ENCODE measurements at places on chromosomes 2 and 18.

DNA sequence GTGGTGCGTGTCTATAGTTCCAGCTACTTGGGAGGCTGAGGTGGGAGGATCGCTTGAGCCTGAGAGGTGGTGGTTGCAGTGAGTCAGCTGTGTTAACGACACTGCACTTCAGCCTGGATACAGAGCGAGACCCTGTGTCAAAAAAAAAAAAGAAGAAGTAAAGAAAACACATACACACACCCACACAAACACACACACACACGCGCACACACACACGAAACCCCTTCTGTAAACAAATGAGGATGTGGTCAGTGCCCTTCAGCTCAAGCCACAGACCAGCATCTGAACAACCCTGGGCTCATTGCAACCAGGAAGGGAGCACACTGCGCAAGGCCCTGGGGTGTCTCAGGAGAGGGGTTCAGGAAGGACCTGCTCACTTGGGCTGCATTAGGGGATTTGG is 47.9 kb upstream of the KCNF1 start:
- H3K27ac ChIP-seq: peak overlapping the region; percentile 68
- peaks cover 95% of the 10 kb centered on the region for H3K4me1 ChIP-seq
- peak overlapping the region; percentile 35 for H3K4me3 ChIP-seq
- H3K36me3 ChIP-seq: no peaks in the 10 kb centered on the region
- H3K27me3 ChIP-seq: peaks cover 12% of the 10 kb centered on the region
- no peak for DNase-seq

GRCh38 chr2:171406044-171406443 is 27.7 kb downstream of the METTL8 start:
- no peaks in the 10 kb centered on the region for H3K36me3 ChIP-seq
- peaks cover 9% of the 10 kb centered on the region for H3K4me1 ChIP-seq
- no peaks in the 10 kb centered on the region for H3K27me3 ChIP-seq
- H3K4me3 ChIP-seq: no peak overlapping the region

GRCh38 chr2:214135966-214136365 is 274.9 kb upstream of the VWC2L start:
- no peaks in the 10 kb centered on the region for H3K36me3 ChIP-seq
- H3K27ac ChIP-seq: no peak overlapping the region
- H3K4me1 ChIP-seq: no peaks in the 10 kb centered on the region
- H3K27me3 ChIP-seq: no peaks in the 10 kb centered on the region
- no peak for DNase-seq

DNA sequence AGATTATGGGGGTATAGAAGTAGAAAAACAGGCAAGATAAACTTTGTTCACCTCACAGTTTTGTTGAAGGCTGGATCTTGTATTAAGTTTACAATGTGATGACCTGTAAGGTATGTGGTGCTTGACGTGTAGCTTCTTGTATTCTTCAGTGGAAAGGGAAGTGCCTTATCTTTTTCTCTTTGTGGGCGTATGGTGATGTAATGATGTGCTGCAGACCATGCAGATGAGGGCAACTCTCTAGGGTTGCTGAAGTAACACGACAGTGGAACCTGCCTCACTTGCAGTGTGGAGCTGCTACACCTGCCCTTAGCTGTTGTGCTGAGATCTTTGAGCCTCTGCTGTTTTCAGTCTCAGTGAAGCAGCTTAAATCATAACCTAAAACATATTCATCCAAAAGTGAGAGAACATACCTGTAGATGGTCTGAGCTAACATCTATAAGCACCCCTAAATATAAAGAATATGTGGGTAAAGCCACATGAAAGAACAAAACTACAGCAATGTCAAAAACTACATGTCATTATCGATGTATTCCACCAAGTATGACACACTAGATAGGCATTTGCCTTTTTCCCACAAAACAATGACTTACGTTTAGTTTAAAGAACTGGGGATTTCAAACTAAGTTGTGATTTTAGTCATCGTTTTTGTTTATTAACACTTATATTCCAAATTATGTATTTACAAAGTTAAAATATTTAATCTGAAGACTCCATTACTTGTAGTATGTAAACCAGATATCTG is 1144.1 kb downstream of the CNTNAP5 start:
- no peak for DNase-seq
- no peaks in the 10 kb centered on the region for H3K4me1 ChIP-seq
- no peak overlapping the region for H3K27ac ChIP-seq
- H3K36me3 ChIP-seq: no peaks in the 10 kb centered on the region

GRCh38 chr2:190467575-190468083 is 59.5 kb downstream of the MFSD6 start:
- DNase-seq: no peak
- peak overlapping the region; percentile 90 for H3K27ac ChIP-seq
- peaks cover 9% of the 10 kb centered on the region for H3K36me3 ChIP-seq
- peaks cover 69% of the 10 kb centered on the region for H3K4me1 ChIP-seq
- no peaks in the 10 kb centered on the region for H3K27me3 ChIP-seq

DNA sequence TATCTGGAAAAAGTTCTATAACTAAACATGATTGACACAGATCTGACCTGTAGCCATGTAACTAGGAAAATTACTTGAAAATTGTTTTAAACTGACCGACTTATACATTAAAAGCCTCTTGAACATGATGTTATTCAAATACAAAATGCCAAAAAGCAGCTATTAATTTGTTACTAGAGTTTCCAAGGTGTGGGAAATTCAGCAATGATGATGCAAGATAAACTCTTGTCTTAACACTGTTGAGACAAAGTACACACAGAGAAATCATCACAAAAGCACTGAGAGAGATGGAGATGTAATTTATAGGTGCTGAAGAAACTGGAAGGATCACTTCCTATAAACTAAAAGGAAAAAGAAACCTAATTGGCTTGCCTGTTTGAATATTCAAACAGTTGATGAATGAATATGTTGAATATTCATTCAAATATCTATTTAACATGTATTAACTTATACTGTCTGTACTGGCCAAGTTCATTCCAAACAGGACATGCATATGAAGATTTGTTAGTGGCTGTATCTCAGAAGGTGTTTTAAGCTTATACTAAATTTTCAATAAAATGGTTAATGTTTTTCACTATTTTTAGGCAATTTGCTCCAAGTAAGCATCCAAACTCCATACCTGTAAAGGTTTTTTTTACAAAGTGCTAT is 34.6 kb upstream of the WDR75 start:
- no peak overlapping the region for H3K4me3 ChIP-seq
- H3K4me1 ChIP-seq: no peaks in the 10 kb centered on the region
- H3K27ac ChIP-seq: no peak overlapping the region
- DNase-seq: no peak
- no peaks in the 10 kb centered on the region for H3K27me3 ChIP-seq
